ENCODE measurements at places on chromosomes 4 and X.

GRCh38 chr4:54517781-54518444 lies 139.8 kb upstream of the KIT start:
- DNase-seq = no peak

DNA sequence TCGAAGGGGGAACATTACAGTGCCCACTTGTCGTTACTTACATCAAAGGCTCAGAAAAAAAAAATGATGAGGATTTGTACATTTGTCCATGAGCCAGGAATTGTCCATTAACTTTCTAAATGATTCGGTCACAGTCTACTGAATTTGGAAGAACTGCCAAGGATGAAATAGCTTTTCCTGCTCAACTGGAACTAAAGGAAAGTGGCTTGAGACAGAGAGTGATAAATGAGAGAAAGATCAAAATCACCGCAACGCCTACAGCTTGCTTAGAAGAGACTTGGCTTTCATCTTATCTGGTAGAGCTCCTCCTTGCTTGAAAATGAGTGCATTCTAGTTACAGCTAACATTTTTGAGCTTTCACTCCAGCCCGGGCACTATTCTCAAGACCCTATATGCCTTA lies 55.5 kb upstream of the ADGRG2 start:
- DNase-seq = no peak

GRCh38 chr4:5753766-5754528 lies 42.9 kb downstream of the EVC start:
- DNase-seq = no peak

DNA sequence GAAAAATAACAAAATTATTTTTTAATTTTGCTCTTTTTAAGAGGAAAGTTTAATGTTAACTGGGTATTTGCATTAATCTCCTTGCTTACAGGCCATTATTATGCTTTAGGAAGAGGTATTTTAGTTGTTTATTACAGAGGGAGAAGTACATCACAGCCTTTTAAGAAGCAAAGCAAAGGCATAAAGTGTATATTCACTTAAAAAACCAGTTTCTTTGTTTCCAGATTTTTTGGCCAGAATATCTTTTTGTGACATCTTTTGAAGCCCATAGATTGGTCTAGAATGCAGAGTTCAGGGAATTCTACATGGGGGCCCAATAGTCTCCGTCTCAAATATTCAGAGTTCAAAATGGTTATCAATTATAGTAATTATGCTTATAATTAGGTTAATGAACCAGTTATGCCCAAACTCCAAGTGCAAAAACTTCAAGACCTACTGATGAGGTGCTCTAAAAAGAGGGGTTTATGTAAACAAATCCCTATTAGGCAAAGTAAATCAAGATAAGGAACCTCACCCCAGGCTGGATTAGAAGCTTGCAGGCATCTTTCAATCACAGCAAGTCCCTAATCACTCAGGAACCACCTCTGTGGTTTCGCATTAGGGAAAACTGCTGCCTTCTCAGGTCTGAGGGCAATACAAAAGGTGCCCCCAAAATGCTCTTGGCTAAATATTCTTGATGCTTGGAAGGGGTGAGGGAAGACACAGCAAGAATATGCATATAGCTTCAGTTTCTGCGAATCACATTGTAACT lies 1.4 kb downstream of the CXXC4 start:
- no peak for DNase-seq

- DNase-seq = no peak
These were observed 21.8 kb upstream of the SEC24D start for GRCh38 chr4:118857760-118858159.

- no peak for DNase-seq
These were observed 11.8 kb downstream of the ZNF182 start for GRCh38 chrX:47992095-47992380.

- DNase-seq = no peak
These were observed 1.3 kb upstream of the MAMLD1 start for GRCh38 chrX:150361777-150362351.

DNA sequence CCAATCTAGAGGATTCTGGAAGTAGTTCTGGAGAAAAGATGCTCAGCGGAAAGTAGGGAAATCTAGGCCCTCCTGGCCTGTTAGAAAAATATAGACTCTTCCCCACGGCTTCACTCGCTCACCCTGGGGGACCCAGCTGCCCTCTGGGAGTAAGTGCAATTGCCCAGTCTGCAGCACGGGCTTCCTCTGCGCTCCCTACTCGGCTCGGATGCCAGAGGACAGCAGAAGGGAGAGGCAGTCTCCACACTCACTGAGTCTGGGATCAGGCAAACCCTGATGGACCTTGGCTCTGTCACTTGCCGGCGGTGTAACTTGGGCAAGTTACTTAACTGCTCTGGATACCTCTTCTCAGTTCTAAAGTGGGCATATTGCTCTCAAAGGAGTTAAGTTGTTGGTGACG lies 2.1 kb downstream of the SHISA3 start:
- DNase-seq = no peak

- DNase-seq = no peak
These were observed 903.6 kb downstream of the RPA4 start for GRCh38 chrX:97787311-97787710.

GRCh38 chr4:175290401-175290800 lies 372.2 kb downstream of the ADAM29 start:
- DNase-seq = no peak

GRCh38 chr4:140469791-140470733 lies 28.0 kb downstream of the MGAT4D start:
- no peak for DNase-seq

GRCh38 chrX:133610056-133610455 lies 194.8 kb upstream of the GPC4 start:
- no peak for DNase-seq

- DNase-seq = no peak
These were observed 17.5 kb downstream of the ANKRD50 start for GRCh38 chr4:124694946-124695598.

DNA sequence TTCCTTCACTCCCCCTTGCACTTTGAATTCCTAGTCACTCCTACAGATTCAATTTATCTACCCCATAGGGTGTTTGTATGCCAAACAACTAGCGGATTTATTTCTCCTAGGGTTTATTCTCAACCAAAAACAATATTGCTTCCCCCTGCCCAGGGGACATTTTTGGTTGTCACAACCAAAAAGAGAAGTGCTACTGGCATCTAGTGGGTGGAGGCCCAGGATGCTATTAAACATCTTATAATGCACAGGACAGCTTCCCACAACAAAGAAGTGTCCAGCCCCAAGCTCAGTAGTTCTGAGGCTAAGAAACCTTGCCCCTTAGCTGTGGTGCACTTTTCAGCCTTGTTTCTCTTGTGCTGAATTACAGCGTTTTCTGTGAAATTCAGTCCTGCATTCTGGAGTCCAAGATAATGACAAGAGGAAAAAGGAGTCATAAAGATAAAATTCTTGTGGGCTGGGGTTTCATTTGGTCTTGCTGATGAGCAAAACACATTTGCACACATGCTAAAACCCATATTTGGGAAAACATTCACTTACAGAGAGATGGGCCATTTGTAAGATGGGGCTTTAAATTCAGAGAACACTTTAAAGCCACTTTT lies 11.2 kb upstream of the SYTL4 start:
- no peak for DNase-seq

DNA sequence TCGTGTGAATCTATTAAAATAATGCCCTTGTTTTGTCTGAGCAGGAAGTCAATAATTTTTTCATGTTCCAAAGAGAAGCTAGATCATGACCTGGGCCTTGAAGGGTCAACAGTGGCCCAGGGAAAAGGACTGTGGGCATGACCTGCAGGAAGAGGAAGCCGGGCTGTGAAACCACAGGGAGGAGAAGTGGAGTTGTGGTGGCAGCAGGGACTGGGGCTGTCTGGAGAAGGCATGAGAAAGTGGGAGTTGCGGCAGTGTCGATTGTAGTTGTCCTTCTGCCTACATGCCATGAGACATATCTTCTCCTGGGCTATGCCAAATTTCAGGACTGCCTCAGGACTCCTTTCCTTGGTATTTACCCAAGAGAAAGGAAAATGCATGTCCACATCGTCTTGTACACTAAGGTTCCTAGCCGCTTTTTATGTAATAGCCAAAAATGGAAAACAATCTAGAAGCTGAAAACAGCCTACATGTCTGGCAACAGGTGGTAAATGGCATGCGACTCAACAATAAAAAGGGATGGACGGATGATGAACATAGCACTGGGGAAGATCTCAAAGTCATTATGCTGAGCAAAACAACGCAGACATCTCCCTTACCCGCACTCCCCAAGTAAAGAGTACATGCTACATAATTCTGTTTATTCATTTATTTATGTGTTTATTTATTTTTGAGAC lies 13.6 kb upstream of the PTTG2 start:
- DNase-seq = no peak

- DNase-seq = no peak
These were observed 101.1 kb upstream of the FUNDC1 start for GRCh38 chrX:44643723-44644122.

- no peak for DNase-seq
These were observed 13.6 kb upstream of the PDGFRA start for GRCh38 chr4:54215379-54216077.

Data from left colon (tissue), 2 donors.